ENCODE measurements at places on chromosomes 6 and 20. TPM values are rescaled to one million over a fixed set of nuclear protein-coding genes. Genes with fewer than 3 reads are reported as not detected.

The PDYN gene
- not detected for total RNA-seq

The VARS1 gene
- 49.8 TPM for total RNA-seq

The PPP1R3G gene
- total RNA-seq: 2.2 TPM

The VEGFA gene
- 329 TPM for total RNA-seq

The CDC40 gene
- total RNA-seq: 35.3 TPM

DNA sequence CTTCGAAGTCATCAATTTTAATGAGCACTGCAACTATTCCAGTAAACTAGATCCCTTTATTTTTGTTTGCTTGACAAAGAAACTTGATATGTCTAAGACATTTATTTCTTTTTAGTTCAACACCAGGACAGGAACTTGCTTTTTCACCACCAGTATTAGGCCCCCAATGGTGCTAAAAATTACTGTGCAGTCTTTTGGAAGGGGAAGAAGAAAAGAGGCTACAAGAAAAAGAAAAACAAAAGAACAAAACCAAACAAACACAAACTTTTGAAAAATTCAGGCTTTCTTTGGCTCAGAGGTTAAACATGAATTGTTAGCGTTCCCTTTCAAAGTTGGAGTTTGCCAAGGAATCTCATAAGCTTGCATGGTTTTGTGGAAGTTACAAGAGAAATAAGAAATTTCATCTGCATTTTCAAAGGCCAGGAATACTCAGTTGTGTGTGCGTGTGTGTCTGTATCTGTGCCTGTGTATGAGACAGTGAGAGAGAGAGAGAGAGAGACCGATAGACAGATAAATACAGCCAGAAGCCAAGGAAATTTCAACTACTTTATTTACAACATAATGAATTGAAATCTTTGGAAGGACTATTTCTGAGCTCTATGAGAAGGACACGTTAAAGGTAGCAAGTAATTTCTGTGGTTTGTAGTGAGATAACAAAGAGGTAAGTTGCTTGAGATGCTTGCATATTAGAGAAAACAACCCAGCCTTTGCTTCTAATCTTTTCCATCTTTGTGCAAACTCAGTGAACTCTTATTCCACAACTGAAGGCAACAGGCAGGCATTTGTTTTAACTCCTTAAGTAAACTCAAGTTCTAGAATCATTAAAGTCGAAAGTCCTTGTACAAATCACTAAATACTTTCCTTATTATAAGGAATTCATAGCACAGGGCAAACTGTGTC, 171.0 kb upstream of the CITED2 start:
- no peaks in the 10 kb centered on the region for H3K36me3 ChIP-seq
- peaks cover 15% of the 10 kb centered on the region for H3K4me1 ChIP-seq
- no peak for DNase-seq
- no peak overlapping the region for H3K4me3 ChIP-seq
- no peaks in the 10 kb centered on the region for H3K27me3 ChIP-seq
- peak overlapping the region; percentile 60 for H3K27ac ChIP-seq

- H3K4me3 ChIP-seq: no peak overlapping the region
- no peaks in the 10 kb centered on the region for H3K27me3 ChIP-seq
- DNase-seq: no peak
- H3K27ac ChIP-seq: peak overlapping the region; percentile 70
Measured at GRCh38 chr6:87741001-87741650, 39.1 kb upstream of the AKIRIN2 start.

DNA sequence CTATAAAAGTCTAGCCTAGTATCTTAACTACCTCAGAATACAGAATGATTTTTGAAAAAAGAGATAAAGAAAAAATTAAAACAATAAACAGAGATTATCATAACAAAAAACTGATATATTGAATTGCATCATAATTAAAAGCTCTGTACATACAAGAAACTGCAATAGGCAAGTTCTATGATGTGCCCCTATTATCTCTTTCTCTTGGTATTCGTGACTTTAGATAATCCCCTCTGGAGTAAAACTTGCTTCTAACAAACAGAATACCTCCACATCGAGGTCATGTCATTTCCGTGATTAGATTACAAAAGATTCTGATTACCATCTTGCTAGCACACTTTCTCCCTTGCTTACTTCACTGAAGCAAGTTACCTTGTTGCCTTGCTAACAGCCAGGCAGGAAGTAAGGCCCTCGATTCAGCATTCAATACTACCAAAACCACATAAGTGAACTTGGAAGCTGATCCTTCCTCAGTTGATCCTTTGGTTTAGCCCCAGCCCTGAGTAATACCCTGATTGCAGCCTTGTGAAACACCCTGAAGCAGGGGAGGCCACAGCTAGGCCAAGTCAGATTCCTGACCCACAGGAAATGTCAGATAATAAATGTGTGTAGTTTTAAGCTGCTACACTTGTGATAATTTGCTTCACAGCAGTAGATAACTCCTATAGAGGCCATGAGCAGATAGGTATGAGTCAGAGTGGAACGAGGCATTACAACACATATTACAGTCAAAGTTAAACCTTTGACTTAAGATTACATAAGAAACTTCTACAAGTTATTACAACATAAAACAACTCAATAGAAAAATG, 53.7 kb upstream of the TMX4 start:
- DNase-seq: no peak
- H3K4me1 ChIP-seq: no peaks in the 10 kb centered on the region
- no peaks in the 10 kb centered on the region for H3K27me3 ChIP-seq
- peak overlapping the region; percentile 45 for H3K27ac ChIP-seq
- H3K36me3 ChIP-seq: no peaks in the 10 kb centered on the region

DNA sequence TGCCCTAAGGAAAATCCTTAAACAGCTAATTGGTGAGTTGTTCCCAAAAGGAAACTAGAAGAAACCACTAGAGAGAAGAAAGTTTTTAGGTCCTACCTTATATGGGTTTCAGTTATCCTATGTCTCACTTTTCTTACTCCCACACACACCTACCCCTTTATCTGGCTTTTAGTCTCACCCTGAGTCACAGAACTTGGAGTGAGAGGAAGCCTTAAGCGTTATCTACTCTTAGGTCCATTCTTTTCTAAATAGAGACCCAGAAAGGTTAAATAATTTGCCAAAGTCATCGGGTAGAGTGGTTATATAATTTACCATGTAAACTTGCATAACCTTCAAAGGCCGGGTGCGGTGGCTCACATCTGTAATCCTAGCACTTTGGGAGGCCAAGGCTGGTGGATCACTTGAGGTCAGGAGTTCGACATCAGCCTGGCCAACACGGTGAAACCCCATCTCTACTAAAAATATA, 4.3 kb upstream of the RPP21 start:
- no peak overlapping the region for H3K4me3 ChIP-seq
- peaks cover 65% of the 10 kb centered on the region for H3K36me3 ChIP-seq
- peaks cover 12% of the 10 kb centered on the region for H3K4me1 ChIP-seq
- no peaks in the 10 kb centered on the region for H3K27me3 ChIP-seq
- H3K27ac ChIP-seq: no peak overlapping the region

GRCh38 chr20:4932061-4932460, 69.2 kb downstream of the SLC23A2 start:
- H3K36me3 ChIP-seq: peaks cover 23% of the 10 kb centered on the region
- DNase-seq: no peak
- H3K4me3 ChIP-seq: no peak overlapping the region
- no peaks in the 10 kb centered on the region for H3K27me3 ChIP-seq

GRCh38 chr6:106913111-106913510, 61.4 kb downstream of the CD24 start:
- no peak overlapping the region for H3K4me3 ChIP-seq
- no peaks in the 10 kb centered on the region for H3K36me3 ChIP-seq
- no peaks in the 10 kb centered on the region for H3K4me1 ChIP-seq
- no peak for DNase-seq
- no peaks in the 10 kb centered on the region for H3K27me3 ChIP-seq

Measured in spleen (tissue), 13 donors.